Bone marrow (tissue), 2 donors: ENCODE measurements at places on chromosomes 7 and 10.

GRCh38 chr10:76729841-76730487 is 907.6 kb downstream of the KCNMA1 start:
- no peak for DNase-seq

DNA sequence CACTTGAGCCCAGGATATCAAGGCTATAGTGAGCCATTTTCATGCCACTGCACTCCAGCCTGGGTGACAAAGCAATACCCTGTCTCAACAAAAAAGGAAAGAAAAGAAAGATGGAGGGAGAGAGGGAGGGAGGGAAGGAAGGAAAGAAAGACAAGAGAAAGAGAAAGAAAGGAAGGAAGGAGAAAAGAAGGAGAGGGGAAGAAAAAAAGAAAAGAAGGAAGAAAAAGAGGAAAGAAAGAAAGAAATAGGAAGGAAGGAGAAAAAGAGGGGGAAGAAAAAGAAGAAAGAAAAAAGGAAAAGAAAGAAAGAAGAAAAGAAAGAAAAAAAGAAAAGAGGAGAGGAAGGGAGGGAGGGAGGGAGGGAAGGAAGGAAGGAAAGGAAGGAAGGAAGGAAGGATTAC is 321.5 kb upstream of the CNTNAP2 start:
- DNase-seq: no peak

GRCh38 chr10:88074971-88075370 is 211.5 kb downstream of the PTEN start:
- DNase-seq: no peak

DNA sequence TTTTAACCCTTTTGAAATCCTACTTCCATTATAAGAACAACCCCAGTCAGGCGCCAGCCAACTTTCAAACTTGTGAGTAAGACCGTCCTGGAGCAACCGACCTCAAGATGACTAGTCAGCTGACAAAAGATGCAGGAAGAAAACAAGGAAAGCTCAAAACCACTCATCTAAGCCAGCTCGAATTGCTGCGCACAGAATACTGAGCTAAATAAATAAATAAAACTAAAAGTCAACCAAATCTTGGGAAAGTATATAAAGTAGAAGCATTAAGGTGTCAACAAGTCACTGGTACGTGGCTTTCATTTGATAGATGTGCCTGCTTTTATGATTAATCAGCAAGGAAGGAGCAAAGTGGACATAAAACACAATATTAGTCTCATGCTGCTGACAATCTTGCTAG is 1269.8 kb downstream of the XPNPEP1 start:
- no peak for DNase-seq

DNA sequence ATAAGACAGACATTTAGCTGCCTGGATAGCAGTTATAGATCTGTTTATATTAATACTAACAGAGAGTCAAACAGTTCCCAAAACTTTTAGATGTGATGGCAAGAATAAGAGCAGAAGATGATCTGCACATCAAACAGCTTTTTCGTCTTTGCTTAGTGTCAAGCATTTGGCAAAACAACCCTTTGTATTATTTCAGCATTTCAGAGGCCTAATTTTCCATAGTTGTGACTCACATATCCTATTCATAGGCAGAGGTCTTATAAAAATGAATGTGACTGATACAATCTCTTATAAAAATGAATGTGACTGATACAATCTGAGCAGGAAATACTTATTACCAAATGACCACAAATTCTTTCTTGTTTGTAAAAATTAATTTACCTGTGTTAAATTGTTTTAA is 71.2 kb downstream of the LRRTM3 start:
- DNase-seq: no peak

DNA sequence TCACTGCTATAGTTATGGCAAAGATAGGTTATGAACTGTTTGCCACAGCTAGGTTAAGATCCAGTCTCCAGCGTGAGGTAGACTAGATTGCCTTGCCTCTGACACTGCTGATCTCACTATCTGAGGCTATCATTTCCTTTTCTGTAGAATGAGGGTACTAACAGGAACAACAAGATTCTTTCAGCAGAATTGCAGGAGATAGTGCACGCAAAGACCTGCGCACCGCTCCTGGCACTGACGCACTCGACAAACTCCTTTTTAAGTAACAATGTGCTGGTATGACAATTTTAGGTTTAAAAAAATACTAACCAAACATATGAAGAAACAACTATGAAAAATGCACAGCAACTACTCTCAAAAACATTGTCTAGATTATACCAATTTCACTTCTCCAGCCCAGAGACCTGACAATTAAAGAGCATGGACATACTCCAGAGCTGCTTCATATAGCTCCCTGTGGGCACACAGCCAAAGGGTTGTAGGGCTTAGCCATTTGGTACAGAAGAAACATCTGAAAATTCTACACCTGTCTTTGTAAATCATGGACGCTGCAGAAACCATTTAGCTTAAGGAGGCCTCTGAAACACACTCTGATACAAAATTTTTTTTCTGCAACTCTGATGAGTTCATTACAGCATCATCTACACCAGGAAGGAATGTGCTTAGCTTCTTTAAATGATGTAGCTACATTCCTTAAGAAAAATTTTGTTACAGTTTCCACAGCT is 7.8 kb downstream of the ADAM12 start:
- DNase-seq: no peak

- DNase-seq: no peak
These were observed 78.2 kb upstream of the SEC61G start for GRCh38 chr7:54837168-54837567.

DNA sequence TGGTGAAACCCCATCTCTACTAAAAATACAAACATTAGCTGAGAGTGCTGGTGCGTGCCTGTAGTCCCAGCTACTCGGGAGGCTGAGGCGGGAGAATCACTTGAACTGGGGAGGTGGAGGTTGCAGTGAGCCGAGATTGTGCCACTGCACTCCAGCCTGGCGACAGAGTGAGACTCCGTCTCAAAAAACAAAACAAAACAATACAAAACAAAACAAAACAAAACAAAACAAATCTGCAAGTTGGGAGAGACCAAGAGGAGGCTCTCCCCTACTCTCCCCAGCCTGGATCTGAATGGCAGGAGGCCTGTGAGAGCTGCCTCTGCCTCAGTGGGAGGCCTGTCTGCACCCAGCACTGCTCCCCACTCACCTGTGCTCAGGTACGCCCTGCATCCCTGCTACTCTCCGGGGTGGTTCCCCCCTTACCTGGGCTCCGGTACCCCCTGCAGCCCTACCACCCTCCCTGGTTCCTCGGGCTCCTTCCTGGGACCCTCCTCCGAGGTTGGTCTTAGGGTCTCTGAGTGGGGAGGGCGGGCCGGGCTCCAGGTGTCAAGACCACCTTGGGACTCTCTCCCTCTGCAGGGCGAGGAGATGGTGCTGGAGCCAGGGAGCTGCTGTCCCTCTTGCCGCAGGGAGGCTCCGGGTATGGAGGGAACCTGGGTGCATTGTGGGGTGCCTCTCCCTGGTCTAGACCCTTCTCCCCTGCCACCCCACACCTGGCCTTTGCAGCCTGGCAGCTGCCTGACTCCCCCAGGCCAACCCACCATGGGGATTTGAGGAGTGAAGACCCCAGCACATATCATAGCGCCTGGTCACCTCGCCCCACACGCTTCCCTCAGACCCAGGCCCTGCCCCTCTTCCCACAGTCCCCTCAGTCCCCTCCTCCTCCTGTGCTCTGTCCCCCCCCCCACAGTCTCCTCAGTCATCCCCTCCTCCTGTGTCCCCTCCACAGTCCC is 9.5 kb upstream of the ZNF862 start:
- no peak for DNase-seq

DNA sequence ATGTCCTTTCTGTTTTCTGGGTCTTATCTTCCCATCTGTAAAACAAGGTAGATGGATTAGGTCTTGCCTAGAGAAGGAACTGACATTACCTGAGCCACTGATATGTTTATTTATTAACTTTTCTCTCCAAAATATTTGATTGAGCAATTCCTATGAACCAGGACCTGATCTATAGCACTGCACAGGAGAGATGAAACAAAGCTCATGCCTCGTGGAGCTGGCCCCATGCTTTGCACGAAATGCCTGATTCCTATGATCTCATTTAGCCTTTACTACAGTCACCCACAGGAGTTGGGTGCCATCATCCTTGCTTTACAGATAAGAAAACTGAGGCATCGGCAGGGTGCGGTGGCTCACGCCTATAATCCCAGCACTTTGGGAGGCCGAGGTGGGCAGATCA is 48.2 kb upstream of the ZMIZ1 start:
- no peak for DNase-seq

GRCh38 chr10:12566161-12567115 is 217.1 kb downstream of the CAMK1D start:
- no peak for DNase-seq

DNA sequence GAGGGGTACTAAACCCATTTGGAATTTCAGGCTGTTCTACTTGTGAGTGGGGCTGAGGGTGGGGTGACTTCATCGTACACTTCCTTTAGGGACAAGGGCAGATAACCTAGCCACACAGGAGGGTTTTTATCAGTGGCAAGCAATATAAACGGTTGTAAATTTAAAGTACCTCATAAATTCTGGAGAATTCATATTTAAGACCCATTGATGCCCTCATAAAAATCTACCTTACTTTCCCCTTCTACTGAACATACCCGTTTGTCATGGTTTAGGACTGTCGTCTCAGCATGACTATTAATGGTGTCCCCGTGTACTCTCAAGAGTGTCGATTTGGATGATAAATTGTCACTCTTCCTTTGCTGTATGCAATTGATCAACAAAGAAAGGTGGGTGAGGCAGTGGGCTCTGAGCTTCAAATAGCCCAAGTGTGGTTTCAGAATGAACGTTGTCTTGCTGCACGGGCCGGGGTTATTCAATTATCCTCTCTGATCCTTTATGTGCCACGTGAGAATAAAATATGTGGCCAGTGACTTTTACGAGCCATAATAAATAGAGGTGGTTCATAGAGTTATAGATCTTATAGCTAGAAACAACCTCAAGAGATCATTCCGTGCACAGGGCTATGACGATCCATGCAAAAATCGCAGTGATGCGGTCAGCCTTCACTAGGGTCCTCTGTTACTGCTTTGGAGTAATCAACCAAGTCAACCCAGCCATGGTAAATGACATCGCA is 82.2 kb downstream of the FAM107B start:
- no peak for DNase-seq
